Activated CD8-positive, alpha-beta memory T cell treated with anti-CD3 and anti-CD28 coated beads, Interleukin-2, amount 10 ng/mL, durations not matched to agents 7 days and 5 days (primary cell): ENCODE measurements at places on chromosomes 2 and 18. TPM values are rescaled to one million over a fixed set of nuclear protein-coding genes. Genes with fewer than 3 reads are reported as not detected.

GRCh38 chr2:162370931-162371330 is 27.0 kb downstream of the GCA start:
- no peak for DNase-seq
- no peaks in the 10 kb centered on the region for H3K4me1 ChIP-seq
- H3K4me3 ChIP-seq: no peak overlapping the region
- H3K27ac ChIP-seq: no peak overlapping the region
- no peaks in the 10 kb centered on the region for H3K36me3 ChIP-seq

The UPP2 gene
- total RNA-seq: not detected

DNA sequence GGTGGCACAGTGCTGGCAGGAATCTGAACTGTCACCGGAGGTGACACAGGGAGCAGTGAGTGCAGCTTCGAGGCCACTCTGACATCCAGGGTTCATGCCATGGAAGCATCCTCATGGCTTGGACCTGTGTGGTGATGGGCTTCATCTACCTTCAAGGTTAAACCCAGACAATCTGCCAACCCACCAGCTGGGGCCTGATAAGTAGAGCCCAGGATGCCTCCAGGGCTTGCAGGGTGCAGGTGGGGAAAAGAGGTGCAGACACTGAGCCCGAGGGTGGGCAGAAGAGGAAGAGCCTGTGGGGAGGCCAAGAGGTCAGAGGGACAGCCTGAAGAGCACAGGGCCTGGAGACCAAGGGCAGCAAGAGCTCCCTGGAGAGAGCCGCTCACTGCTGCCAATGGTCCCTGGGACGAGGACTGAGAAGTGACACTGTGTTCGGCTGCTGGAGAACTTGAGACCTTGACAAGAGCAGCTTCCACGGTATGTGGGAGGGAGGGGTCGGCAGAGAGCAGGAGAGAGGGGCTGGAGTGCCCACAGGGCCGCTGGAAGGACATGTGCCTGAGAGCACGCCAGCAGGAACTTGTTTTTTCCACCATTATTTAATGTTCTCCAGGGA is 8.1 kb upstream of the HES6 start:
- H3K27me3 ChIP-seq: no peaks in the 10 kb centered on the region
- no peak for DNase-seq
- peaks cover 5% of the 10 kb centered on the region for H3K36me3 ChIP-seq

The MALL gene
- total RNA-seq: not detected

GRCh38 chr2:65700004-65700651 is 267.7 kb upstream of the SPRED2 start:
- H3K27ac ChIP-seq: no peak overlapping the region
- H3K27me3 ChIP-seq: peaks cover 8% of the 10 kb centered on the region
- no peaks in the 10 kb centered on the region for H3K4me1 ChIP-seq
- no peak overlapping the region for H3K4me3 ChIP-seq

DNA sequence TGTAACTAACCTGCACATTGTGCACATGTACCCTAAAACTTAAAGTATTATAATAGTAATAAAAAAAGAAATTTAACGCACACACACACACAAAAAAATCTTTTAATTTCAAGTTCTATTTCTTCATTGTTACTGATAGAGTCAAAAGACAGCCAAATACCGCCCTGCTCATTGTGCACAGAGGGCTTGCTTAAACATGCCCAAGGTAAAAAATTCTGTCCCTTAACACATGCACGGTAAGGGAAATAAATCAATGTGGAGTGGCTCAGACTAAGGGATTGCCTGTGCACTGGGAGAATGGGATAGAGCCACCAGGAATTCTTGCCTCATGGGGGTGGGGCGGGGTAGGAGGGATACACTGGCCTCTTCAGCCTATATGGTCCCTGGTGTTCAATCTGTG is 468.0 kb downstream of the NUP35 start:
- H3K4me1 ChIP-seq: no peaks in the 10 kb centered on the region
- DNase-seq: no peak
- no peak overlapping the region for H3K27ac ChIP-seq
- H3K36me3 ChIP-seq: no peaks in the 10 kb centered on the region
- H3K27me3 ChIP-seq: no peaks in the 10 kb centered on the region

The RGPD6 gene
- total RNA-seq: 11.7 TPM

DNA sequence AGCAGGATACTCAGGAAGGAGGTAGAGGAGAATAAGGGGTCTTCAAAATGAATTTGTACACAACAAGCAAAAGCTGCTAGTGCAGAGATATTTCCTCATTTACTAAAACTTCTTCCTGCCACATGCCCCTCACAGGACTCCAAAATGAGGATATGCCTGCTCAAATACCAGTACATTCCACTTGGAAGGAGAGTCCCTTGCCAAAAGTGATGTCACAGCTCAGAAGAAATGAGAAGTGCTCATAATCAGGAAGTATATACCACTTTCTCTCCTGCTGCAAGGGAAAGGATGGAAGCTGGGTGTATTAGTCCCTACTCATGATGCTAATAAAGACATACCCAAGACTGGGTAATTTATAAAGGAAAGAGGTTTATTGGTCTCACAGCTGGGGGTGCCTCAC is 87.7 kb upstream of the FSHR start:
- no peak overlapping the region for H3K27ac ChIP-seq
- DNase-seq: no peak
- H3K27me3 ChIP-seq: no peaks in the 10 kb centered on the region
- no peaks in the 10 kb centered on the region for H3K4me1 ChIP-seq
- H3K4me3 ChIP-seq: no peak overlapping the region
- no peaks in the 10 kb centered on the region for H3K36me3 ChIP-seq

GRCh38 chr2:102251849-102252203 is 59.5 kb upstream of the IL1RL1 start:
- H3K27me3 ChIP-seq: peaks cover 21% of the 10 kb centered on the region
- no peak overlapping the region for H3K27ac ChIP-seq
- H3K4me1 ChIP-seq: peaks cover 45% of the 10 kb centered on the region
- no peak for DNase-seq
- H3K36me3 ChIP-seq: peaks cover 15% of the 10 kb centered on the region
- H3K4me3 ChIP-seq: peak overlapping the region; percentile 75

DNA sequence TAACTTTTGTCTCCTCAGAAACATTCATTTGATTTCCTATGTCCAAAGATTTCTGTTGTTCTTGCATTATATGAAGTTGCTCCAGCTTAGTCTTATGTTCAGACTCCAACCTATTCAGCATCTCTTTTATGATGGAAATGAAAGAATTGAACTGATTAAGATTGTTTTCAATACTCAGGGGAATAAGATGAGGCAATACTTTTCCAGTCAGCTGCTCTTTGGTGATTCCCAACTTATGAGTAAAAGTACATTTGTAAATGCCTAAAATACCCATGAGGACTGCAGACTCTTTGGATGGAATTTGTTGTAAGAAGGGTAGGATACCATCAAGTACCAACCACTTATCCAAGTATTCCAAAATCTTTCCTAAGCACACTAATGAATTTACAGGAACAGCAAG is 39.8 kb downstream of the TRAK2 start:
- no peak overlapping the region for H3K27ac ChIP-seq
- peaks cover 15% of the 10 kb centered on the region for H3K4me1 ChIP-seq
- H3K4me3 ChIP-seq: no peak overlapping the region
- H3K27me3 ChIP-seq: no peaks in the 10 kb centered on the region

The ASXL3 gene
- not detected for total RNA-seq

The RGPD8 gene
- total RNA-seq: 13.1 TPM

- DNase-seq: no peak
- no peaks in the 10 kb centered on the region for H3K27me3 ChIP-seq
- no peak overlapping the region for H3K4me3 ChIP-seq
- no peak overlapping the region for H3K27ac ChIP-seq
These were observed 27.2 kb upstream of the MFSD6 start for GRCh38 chr2:190380962-190381412.
